COLO829 (cell line): ENCODE measurements at places on chromosomes 5 and 9.
A peak's percentile ranks its signal among the peaks of the same experiment; 100 is the strongest.

GRCh38 chr5:68215898-68216244 is 315 bp downstream of the PIK3R1 start:
- peak; percentile 6 for DNase-seq

- DNase-seq = no peak
Measured at GRCh38 chr9:108811944-108812343, 43.8 kb downstream of the ACTL7B start.

DNA sequence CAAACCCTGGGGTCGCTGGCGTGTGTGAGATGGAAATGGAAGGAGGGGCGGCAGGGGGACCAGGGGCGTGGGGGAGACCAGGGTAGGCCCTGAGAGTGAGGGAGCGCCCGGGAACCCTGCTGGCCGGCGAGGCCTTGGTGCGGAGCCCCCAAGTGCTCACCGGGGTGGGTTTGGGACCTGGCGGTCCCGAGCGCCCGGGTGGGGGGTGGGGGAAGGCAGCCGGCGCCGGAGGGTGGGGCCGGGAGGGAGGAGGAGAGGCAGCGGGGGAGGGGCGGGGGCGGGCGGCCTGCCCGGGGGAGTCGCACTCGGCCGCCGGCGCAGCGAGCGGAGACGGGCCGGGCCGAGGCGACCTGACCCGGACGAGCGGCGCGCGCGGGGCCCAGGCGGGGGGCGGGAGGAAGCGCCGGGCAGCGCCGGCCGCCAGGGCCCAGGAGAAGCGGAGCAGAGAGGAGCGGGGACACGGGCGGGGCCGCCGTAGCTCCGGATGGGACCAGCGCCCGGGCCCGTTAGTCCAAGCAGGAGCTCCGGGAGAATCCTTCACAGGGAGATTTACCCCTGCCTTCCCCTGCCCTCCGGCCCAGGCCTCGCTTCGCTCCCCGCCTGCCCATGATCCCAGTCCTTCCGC is at the start of gene NPR2:
NPR2 (plus strand) TSS at position 295 of the 625 bp plus-strand sequence. CDS start 818 bp downstream, outside the sequence.
- no peak for DNase-seq

GRCh38 chr5:132961887-132962286 is 1.5 kb downstream of the AFF4 start:
- no peak for DNase-seq

DNA sequence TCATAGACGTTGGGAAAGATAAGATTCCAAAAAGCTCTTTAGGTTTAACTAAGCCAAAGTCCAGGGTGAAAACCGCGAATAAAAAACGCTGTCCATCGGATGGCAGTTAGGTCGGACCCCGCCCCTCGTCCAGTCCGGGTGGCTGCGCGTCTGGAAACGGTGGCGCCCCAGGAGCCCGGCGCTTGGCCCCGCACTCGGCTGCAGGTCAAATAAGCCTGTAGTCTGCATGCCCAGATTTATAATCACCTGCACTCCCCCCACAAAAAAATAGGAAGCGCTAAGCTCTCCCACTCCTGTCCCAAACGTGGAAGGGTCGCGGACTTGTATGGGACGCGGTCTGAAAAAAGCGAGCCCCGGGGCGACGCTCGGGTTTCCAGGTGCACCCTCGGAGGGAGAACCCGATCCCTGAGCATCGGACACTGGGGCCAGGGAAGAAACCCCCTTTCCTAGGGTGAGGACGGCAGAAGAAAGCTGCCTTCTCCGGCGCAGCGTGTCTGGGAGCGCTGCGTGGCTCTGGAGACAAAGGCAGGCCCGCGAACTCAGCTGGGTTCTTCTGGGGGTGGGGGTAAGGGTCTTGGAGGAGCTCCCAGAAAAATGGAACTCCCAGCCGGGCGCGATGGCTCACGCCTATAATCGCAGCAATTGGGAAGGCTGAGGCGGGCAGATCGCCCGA is 923 bp upstream of the ZBTB5 start:
- peak; percentile 68 for DNase-seq

DNA sequence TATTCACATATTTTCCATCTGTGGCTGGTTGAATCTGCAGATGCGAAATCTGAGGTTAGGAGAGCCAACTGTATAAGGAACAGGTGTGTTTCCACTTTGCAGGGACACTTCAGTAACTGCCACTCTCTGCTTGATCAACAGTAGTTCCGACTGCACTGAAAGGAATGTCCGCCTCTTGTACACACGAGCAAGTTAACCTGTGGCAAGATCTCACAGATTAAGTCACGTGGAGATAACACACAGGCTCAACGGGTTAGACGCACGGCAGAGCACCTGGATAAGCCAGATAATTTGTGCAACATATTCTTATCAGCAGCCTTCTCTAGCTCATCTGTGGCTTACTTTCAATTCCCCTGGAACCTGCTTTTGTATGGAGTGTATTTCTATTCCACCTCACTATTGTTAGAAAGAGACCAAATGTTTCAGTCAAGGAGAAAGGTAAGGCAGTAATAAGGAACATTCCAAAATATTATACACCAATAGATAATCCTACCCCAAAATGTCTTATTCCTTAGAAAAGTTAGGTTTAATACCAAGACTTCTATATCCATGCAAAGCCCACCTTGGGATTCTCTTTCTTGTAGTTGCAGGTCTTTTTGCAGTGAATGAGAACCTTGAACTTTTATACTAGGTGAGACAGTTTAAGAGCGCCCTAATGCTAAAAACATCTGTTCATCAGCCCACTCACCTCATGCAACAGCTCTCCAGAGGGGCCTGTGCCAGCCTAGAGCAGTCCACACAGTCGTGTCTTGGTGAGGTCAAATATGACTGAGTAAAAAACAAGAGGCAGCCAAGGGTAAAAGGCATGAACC is 6.5 kb upstream of the C9 start:
- no peak for DNase-seq

- no peak for DNase-seq
Measured at GRCh38 chr5:438481-438981, 4.4 kb upstream of the EXOC3 start.

- no peak for DNase-seq
Measured at GRCh38 chr5:61496446-61496845, 164.4 kb downstream of the ZSWIM6 start.

- DNase-seq = no peak
Measured at GRCh38 chr9:105993921-105994715, 299.8 kb downstream of the TMEM38B start.

- DNase-seq = no peak
Measured at GRCh38 chr5:154479160-154479943, 1.3 kb upstream of the HAND1 start.

DNA sequence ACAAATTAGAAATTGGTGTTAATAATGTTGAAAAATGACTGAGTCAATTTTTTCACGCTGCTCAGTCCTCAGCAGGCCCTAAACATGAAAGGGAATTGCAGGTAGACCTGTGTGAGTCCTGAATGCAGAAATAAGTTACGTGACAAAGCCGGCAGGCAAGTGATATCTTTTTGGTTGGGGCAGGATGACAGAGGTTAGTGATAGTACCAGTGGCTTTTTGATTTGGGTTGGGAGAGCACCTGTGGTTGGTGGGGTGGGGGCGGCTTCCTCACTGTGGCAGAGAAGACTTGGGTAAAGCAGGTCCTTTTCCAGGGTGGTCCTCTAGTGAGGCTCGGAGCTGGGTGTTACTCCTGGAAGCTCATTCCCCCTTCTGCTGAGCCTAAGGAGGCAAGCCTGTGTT is 164.7 kb downstream of the TMEM167A start:
- DNase-seq = no peak

DNA sequence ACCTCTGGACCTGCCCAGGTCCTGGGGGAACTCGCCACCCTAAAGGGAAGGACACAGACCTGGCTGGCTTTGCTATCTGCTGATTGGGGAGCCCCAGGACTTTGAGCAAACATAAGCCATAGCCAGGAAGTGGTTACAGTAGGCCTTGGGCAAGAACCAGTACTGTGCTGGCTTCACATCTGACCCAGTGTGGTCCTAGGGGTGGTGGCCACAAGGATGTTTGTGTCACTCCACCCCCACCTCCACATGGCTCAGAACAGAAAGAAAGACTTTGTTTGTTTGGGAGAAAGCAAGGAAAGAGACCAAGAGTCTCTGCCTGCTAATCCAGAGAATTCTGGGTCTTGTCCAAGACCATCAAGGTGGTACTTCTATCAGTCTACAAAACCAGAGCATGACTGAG is 334.2 kb downstream of the SPOCK1 start:
- no peak for DNase-seq

GRCh38 chr5:177444106-177445051 is 2.2 kb upstream of the PRR7 start:
- DNase-seq = no peak

GRCh38 chr9:89427621-89428221 is 70.2 kb downstream of the SEMA4D start:
- no peak for DNase-seq

- DNase-seq = no peak
Measured at GRCh38 chr5:175895686-175896102, 24.3 kb downstream of the CPLX2 start.

GRCh38 chr9:101571114-101571513 is 23.7 kb downstream of the PPP3R2 start:
- no peak for DNase-seq

- DNase-seq = no peak
Measured at GRCh38 chr5:165242646-165243045, 1737.2 kb downstream of the MAT2B start.

GRCh38 chr5:128052780-128053179 is 30.8 kb upstream of the SLC12A2 start:
- DNase-seq = no peak

GRCh38 chr9:124248960-124249359 is 8.8 kb upstream of the NEK6 start:
- DNase-seq = no peak

- peak; percentile 38 for DNase-seq
Measured at GRCh38 chr5:87829217-87829551, 416.5 kb upstream of the CCNH start.

- DNase-seq = no peak
Measured at GRCh38 chr9:135714242-135715055, 12.5 kb downstream of the KCNT1 start.
